ENCODE measurements at places on chromosomes 16 and 17.

GRCh38 chr17:64107500-64108236 lies 22.3 kb downstream of the ERN1 start:
- DNase-seq, result no peak

DNA sequence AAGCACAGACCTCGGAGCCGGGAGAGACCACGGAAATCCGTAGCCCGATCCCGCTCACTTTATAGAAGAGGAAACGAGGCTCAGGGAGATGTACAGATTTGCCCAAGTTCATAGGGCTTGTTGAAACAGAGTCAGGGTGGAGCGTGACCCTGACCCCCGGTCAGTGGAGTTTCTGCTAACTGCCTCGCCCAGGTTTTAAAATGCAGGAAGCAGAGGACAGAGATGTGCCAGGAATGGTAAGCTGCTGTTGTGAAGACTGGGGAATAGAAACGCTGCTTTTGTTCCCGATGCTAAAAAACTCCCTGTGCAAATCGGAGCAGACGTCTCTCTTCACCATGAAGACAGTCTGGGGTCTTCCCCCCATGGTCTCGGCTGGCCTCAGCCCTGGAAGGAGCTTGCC lies 403.0 kb downstream of the SEC14L1 start:
- no peak for DNase-seq

DNA sequence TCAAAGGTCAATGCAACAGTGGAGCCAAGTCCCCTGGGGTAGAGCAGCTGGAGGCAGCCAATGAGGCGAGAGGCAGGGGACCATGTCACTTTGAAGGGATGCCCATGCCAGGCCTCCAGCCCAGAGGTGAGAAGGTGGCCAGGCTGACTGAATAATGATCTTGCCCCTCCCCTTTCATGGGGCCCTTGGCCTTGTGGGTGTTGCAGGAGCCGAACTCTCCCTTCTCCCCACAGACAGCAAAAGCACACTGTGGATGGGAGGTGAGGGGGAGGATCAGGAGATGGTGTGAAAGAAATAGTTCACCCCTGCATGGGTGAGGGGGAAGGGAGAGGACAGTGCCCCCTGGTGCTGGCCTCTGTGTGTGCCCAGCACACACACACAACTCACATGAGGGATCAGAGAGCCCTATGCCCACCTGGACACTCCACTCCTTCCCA lies 15.8 kb upstream of the TBX21 start:
- DNase-seq, result peak; percentile 46

DNA sequence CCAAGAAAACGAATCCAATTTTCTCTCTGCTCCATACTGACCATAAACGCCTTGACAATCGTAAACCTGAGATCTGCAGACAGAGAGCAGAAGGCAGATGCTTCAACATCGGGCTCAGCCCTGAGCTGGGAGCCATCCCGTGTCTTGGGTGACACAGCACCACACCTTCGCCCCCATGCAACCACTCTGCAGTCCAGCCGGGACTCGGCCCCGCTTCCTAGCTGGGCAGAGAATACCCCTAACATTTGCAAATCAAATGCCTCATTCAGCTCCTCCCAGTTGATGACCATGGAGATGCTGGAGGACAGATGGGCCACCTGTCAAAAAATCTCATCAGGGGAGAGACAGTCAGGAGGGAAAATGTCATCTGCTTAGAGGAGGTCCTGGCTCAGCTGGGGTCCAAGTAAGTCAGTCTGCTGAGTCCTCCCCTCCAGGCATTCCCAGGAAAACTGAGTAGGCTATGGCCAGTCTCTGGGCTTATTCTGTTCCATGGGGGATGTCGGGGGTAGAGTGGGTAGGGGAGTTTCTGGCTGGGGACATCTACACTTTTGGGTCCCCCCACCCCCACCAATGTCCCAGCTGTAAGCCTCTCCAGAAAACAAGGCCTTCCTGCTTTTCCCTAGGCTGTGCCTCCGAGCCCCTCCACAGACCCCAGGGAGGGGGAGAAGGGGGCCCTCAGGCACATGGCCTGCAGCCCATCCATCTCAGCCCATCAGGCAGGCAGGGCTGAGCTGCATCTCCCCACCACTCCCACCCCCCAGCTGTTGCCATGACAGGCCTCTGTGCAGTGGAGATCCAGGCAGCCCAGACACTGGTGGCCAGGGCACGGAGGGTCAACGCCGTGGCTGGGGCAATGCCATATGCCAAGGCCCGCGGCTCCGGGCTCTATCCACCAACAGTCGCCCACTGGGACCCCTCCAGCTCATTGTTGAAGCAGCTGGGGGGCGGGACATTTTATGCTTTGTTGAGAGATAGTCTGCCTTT lies 158.6 kb downstream of the AXIN2 start:
- no peak for DNase-seq

DNA sequence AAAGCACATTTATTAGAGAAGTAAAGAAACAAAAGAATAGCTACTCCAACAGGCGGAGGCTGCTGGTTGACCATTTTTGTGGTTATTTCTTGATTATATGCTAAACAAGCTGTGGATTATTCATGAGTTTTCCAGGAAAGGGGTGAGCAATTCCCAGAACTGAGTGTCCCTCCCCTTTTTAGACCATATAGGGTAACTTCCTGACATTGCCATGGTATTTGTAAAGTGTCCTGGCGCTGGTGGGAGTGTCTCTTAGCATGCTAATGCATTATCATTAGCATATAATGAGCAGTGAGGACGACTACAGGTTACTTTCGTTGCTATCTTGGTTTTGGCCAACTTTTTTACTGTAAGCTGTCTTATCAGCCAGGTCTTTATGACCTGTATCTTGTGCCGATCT lies 12.2 kb upstream of the HS3ST4 start:
- no peak for DNase-seq

- DNase-seq, result no peak
Observed at GRCh38 chr16:50834701-50835100, 92.8 kb downstream of the CYLD start.

GRCh38 chr16:1871974-1872635 lies at the start of gene MEIOB:
Gene MEIOB (minus strand): TSS chr16:1872164. CDS start chr16:1868175, 3,989 bp downstream.
- DNase-seq, result peak; percentile 89

DNA sequence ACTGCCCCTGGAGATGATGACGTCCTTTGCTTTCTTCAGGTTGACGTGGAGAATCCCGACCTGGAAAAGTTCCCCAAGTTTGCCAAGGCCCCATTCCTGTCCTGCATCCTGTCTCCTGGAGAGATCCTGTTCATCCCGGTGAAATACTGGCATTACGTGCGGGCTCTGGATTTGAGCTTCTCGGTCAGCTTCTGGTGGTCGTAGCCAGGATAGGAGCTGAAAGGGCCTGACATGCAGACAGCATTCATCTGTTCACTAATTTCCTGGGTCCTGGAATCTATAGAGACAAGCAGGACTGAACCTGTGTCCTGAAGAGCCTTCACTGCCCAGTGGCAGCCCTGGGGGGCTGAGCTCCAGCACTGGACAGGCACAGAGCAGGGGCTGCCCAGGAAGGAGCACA lies 17.2 kb downstream of the KDM8 start:
- no peak for DNase-seq

DNA sequence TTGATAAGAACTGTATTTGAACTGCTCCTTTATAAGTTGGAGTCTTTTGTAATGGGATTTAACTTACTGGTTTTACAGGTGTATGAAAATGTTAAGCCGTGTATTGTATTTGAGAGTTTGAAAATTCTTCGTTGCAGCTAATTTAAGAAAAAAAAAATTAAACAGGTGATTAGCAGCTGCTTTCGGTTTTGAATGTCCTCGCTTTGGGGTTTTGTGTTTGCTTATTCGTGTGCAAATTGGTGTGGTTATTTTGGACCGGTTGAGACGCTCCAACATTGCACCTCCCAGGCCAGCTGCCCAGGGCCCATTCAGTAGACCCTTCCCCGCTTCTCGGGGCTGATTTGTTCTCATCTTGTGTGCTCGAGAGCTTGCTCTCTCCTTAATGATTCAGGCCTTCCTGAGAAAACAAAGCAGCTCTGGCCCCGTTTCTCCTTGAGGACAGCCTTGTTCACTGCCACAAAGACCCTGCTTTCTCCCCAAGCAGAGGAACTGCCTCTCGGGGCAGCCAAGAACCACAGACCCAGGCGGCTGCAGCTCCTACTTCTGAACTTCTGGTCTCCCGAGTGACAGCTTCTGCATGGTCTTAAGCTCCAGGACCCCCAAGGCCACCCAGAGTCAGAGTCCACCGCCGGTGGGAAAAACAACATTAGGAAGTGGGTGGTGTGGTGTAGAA lies 100.5 kb downstream of the MSI2 start:
- no peak for DNase-seq

- DNase-seq, result no peak
Observed at GRCh38 chr17:8046306-8046928, 7.6 kb downstream of the ALOX15B start.

DNA sequence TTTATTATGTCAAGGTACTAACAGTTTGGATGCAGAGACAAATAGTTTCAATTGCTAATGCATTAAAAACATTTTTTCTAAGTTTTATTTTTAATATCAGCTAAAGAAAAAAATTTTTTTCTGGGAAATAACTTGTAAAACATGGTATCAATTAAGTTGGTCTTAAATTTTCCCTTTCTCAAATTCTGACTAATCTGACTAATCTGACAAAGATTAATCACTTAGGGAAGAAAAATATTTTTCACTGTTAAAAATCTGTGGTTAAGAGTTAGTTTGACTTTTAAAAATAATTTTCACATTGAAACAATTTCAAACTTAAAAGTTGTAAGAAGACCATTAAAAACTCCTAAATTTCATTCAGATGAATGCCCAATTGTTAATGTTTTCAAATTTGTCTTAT lies 74.6 kb downstream of the MYO1D start:
- DNase-seq, result no peak

- DNase-seq, result no peak
Observed at GRCh38 chr17:29590411-29591145, 1.1 kb upstream of the GIT1 start.
